T follicular helper cell (primary cell): ENCODE measurements at places on chromosomes 3 and 15.

DNA sequence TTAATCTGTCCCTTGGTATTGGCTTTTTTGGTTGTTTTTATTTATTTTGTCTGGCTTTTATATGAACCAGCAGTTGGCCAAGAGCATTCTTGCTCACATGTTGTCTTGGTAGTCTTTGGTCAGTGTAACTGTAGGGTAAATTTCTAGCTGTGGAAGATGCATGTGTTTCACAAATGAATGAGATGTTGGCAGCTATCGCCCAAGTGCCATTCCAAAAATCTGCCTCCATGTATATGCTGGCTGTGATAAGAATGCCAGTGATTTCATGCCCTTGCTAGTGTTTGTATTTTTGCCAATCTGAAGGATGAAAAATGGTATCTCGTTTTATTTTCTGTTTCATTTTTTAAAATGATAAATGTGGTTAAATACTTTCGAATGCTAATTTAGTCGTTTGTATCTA, 50.1 kb downstream of the TLNRD1 start:
- DNase-seq: no peak

GRCh38 chr3:25354071-25354470, 74.0 kb upstream of the RARB start:
- no peak for DNase-seq

DNA sequence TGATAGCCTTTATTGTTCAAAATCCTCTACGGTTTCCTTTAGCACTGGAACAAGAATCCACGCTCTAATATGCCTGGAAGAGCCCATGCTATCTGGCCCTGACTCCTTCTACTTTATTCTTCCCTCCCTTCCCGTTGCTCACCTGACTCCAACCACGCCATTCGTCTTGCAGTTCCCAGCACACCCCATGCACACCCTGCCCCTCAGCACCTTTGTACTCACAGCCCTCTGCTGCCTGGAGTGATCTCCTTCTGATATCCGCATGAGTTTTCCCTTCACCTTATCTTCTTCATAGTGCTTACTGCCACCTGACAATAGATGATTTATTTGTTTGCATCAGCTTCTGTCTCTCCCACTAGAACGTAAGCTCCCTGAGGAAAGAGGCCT, 16.6 kb upstream of the BCL2A1 start:
- DNase-seq: no peak

GRCh38 chr15:55257012-55257670, 32.5 kb downstream of the RAB27A start:
- DNase-seq: no peak

GRCh38 chr3:25458420-25458814, 30.4 kb downstream of the RARB start:
- DNase-seq: no peak

DNA sequence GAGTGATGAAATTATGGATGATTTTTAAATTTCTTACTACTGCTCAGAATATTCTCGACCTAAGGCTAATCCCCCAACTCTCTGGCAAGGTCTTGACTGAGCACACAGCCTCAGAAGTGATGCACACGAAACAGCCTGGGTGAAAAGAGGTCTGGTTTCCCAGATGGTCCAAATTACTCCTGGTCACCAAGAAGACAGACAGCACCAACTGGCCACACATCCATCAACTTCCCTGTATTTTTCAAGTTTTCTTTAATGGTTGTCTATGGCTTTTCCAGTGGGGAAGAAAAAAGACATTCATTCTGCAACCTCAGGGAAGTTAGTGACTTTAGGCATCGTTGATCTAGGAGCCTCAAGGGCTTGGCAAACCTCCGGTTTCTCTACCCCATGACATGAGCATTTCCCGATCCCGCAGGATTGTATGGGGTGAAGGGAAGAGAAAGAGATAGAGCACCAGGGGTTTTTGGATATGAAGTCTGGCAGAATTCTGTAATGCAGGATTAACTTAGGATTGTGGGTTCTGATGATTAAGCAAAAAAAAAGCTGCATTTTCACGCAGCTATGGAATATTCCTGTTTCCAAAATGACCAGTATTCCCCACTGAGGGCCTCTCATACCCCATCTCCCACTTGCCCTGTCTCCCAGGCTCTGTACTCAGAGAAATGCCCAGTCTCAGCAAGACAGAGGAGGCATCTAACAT, 62.2 kb downstream of the UMPS start:
- DNase-seq: no peak

DNA sequence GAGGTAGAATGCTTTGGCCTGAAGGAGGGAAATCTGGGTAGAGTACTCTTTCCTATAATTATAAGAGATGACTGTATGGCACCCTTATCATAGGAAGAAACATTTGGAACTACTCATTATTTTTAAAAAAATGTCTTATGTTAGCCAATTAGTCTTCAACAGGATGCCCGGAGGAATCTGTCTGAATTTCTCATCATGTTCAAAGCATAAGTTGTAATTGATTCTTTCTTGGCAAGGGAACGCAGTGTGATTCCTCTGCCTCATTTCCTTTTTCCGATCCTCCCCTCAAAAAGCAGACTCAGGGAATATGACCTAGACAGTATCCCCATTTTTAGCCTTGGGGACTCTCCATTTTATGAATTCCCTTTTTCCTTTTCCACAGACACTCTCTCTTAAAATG, 165.1 kb downstream of the IL5RA start:
- no peak for DNase-seq

DNA sequence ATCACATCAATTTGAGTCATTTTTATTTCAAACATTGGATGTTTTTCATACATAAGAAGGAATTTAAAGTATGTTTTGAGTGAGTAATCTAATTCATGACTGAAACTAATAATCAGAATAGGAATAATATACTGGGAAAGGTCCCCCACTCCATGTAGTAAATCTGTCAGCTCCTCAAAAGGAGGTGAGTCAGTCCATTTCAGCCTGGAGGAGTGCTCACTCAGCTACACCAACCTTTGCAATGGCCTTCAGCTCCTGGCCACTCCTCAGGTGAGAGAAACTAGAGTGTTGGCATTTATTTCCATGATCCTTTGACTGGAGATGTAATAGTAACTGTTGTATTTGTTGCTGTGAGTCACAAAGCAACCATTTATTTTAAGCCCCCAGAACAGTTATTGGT, 744.9 kb upstream of the ARRDC4 start:
- DNase-seq: no peak

- DNase-seq: no peak
Observed at GRCh38 chr3:184261270-184261853, at the start of gene CAMK2N2. Gene CAMK2N2 (minus strand): TSS chr3:184261553. CDS start chr3:184261285, 268 bp downstream.

DNA sequence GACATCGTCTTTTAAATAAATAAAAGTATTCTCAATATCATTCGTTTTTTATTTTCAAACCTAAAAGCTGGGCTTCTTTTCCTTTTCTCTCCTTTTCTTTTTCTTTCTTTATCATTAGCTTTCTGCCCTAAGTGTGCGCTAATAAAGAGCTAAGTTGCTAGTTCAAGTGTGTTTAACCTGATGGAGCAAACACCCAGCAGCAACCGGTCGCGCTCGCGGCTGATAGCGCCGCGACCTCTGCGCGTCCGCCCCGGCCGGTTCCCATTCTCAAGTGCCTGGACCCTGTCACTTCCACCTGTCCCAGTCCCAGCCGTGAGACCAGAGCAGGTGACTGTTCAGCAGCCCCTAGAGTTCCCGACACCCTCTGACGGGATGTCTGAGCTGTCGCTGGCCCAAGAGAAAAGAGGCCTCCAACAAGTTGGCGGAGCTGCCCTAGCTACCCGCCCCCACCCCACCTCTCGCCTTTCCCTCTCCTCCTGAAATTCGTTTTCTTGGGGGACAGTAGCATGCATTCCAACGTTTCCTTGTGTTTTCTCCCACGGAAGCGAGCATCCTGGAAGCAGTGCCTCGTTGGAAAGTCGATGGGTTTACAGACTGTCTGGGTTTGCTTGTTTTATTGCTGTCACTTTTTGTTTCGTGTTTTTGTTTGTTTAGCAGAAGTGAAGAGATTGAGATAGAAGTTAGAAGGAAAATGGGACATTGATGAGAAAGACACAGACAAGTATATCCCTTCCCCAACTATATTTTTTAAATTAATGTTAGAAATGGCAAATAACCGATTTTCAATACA, 3.1 kb upstream of the MECOM start:
- no peak for DNase-seq

DNA sequence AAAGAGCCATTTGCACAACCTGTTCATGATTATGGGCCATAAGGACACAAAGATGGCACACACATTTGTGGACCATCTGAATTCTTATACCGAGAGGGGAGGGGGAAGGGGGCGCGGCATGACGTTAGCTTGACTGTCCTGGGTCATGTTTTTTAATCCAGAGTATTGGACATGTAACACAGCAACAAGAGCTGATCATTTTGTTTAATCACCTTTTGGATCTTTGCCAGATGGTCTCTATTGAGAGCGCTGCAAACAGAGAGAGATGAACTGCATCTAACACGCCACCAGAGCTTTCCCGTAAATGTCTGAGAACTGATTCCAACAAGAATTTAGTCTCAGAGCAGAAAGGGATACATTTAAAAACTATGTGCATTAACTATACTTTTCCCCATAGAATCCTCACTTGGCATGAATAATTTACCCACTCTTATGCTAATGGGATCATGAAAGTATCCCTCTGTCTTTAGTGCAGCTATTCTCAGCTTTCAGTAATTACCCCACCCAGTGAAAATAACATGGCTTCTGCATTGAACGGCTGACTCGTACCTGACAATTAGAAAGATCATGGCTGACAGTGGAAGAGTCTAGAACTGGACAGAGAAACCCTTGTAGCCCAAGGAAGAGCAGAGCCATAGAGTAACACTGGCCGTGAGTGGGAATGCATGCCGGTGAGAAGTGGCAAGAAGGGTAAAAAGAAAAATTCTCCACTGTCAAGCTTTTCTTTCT, 22.6 kb downstream of the MEIS2 start:
- DNase-seq: no peak
